ENCODE measurements at places on chromosomes 1 and 21. TPM values are rescaled to one million over a fixed set of nuclear protein-coding genes. Genes with fewer than 3 reads are reported as not detected.

AGO3 gene
- 25.3 TPM for total RNA-seq

PRR9 gene
- total RNA-seq, result not detected

UQCRHL gene
- total RNA-seq, result 2.5 TPM

TMEM269 gene
- total RNA-seq, result 0.15 TPM

MCL1 gene
- total RNA-seq, result 280 TPM

TLR5 gene
- total RNA-seq, result 0.48 TPM

DNA sequence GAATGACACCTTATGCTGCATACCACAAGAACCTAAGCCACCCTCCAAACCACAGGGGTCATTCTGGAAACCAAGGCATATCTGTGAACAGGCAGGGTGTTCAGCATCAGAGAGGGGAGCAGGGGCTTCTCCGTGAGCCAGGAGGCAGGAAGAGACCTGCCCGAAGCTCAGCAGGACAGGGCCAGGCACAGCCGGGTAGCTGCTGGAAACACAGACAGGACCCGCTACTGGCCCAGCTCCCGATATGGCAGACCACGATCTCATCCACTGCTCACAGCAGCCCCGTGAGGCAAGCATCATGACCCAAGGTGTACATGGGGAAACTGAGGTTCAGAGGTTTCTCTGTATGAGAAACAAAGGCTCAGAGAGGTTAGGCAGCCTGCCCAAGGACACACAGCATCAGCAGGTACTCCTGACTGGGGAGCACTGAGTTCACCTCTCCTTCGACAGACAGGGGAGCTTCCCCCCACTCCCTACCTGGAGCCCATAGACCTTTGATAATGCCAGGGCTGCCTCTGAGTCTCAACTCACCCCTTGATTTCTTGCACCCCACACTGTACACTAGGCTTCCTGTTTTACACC is 317.7 kb downstream of the MATN1 start:
- DNase-seq, result no peak
- H3K27me3 ChIP-seq, result peaks cover 10% of the 10 kb centered on the region
- no peaks in the 10 kb centered on the region for H3K4me1 ChIP-seq

DNA sequence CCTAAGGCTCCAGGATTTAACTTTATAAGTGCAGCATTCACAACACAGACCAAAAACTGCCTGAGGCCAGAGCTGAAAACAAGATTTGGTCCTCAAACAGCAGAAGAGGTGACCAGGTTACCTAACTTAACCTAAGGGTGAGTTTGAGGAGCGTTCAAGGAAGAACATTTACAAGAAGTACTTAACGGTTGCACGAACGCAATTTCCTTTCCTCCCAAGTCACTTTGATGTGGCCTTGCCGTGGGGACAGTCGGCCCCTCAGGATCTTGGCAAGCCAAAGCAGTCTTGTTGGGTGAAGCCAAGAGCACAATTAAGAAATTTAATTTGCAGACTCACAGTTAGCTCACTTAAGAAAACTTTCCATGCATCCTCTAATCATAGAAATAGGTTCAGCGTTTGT is 202.6 kb upstream of the COA6 start:
- DNase-seq, result peak; percentile 53
- H3K4me1 ChIP-seq, result peaks cover 14% of the 10 kb centered on the region
- peak overlapping the region; percentile 28 for H3K27ac ChIP-seq
- no peak overlapping the region for H3K4me3 ChIP-seq
- no peaks in the 10 kb centered on the region for H3K36me3 ChIP-seq

DNA sequence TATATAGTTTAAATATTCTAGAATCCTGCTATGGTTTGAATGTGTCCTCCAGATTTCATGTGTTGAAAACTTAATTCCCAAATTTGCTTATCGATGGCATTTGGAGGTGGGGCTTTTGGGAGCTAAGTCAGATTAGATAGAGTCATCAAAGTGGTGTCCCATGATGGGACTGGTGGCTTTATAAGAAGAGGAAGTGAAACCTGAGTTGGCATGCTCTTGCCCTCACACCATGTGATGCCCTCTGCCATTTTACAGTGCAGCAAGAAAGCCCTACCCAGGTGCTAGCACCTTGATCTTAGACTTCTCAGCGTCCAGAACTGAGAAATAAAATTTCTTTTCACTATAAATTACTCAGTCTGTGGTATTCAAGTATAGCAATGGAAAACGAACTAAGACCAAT is 111.3 kb downstream of the TGFB2 start:
- H3K4me3 ChIP-seq, result no peak overlapping the region
- H3K27me3 ChIP-seq, result no peaks in the 10 kb centered on the region
- no peaks in the 10 kb centered on the region for H3K4me1 ChIP-seq
- no peak overlapping the region for H3K27ac ChIP-seq
- no peaks in the 10 kb centered on the region for H3K36me3 ChIP-seq

- peaks cover 6% of the 10 kb centered on the region for H3K36me3 ChIP-seq
- H3K4me1 ChIP-seq, result peaks cover 16% of the 10 kb centered on the region
- H3K4me3 ChIP-seq, result no peak overlapping the region
These were observed 4.1 kb downstream of the CEP104 start for GRCh38 chr1:3852711-3853485.

DNA sequence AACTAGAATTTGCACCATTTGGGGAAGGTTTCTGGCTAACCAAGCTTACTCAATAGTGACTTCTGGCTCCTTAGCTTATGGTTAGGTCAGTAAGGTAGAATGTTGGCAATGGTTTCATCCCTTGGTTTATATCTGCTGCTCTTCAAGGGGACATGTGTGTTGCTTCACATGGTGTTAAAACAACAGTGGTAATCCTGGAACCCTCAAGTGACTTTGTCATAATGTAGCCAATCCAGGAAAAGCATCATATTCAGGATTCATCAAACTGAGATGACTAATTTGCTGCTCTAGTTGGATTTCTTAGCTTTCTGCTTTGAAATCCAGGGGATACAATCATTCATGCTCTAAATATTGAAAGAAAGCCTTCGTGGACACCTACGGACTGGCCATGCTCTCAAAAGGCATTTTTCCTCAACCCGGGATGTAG is 108.7 kb downstream of the RGL1 start:
- H3K4me3 ChIP-seq, result no peak overlapping the region
- H3K27me3 ChIP-seq, result no peaks in the 10 kb centered on the region
- H3K36me3 ChIP-seq, result peaks cover 3% of the 10 kb centered on the region
- no peak overlapping the region for H3K27ac ChIP-seq
- no peak for DNase-seq
- H3K4me1 ChIP-seq, result peaks cover 24% of the 10 kb centered on the region

GRCh38 chr1:232845406-232845955 is 40.3 kb downstream of the MAP10 start:
- DNase-seq, result no peak
- H3K4me1 ChIP-seq, result no peaks in the 10 kb centered on the region

DNA sequence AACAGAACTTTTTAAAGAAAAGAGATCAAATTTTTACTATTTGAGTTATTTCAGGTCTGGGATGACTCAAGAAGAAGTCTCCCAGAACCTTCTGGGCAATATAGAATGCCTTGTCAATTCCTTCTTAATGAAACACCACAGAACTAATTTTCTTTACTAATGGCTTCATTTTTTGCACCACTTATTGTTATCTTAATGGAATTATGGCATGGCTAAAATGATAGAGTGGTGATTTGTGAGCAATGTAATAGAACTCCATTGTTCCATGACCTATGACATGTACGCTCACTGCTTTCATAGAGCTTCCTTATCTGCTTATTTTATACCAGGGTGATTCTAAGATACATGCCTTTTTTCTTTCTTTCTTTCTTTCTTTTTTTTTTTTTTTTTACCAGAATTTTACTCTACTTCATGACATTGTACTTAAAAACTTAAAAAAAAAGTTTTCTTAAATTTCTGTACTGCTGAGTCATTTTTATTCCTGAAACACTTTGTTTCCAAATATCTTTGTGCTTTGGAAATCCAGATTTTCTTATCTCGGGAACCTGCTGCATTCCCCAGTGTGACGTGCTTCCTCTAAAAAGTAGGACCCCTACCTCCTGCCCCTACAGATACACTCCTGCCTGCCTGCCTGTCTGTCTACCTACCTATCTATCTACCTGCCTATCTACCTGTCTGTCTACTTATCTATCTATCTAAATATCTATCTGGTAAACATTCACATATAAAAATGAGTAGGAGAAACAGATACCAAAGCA is 284.9 kb downstream of the PBX1 start:
- H3K4me1 ChIP-seq, result no peaks in the 10 kb centered on the region
- H3K4me3 ChIP-seq, result no peak overlapping the region
- H3K27me3 ChIP-seq, result no peaks in the 10 kb centered on the region
- no peak overlapping the region for H3K27ac ChIP-seq
- no peaks in the 10 kb centered on the region for H3K36me3 ChIP-seq

GRCh38 chr1:204752688-204753040 is 67.1 kb upstream of the LRRN2 start:
- no peaks in the 10 kb centered on the region for H3K36me3 ChIP-seq

- no peak for DNase-seq
- H3K27me3 ChIP-seq, result no peaks in the 10 kb centered on the region
- no peak overlapping the region for H3K27ac ChIP-seq
- H3K36me3 ChIP-seq, result no peaks in the 10 kb centered on the region
These were observed 5.6 kb upstream of the PCBP3 start for GRCh38 chr21:45637883-45638282.

- H3K36me3 ChIP-seq, result no peaks in the 10 kb centered on the region
- no peak for DNase-seq
- no peak overlapping the region for H3K27ac ChIP-seq
- peaks cover 14% of the 10 kb centered on the region for H3K27me3 ChIP-seq
- H3K4me1 ChIP-seq, result peaks cover 7% of the 10 kb centered on the region
- no peak overlapping the region for H3K4me3 ChIP-seq
These were observed 2.3 kb upstream of the SLC2A5 start for GRCh38 chr1:9071554-9072235.

DNA sequence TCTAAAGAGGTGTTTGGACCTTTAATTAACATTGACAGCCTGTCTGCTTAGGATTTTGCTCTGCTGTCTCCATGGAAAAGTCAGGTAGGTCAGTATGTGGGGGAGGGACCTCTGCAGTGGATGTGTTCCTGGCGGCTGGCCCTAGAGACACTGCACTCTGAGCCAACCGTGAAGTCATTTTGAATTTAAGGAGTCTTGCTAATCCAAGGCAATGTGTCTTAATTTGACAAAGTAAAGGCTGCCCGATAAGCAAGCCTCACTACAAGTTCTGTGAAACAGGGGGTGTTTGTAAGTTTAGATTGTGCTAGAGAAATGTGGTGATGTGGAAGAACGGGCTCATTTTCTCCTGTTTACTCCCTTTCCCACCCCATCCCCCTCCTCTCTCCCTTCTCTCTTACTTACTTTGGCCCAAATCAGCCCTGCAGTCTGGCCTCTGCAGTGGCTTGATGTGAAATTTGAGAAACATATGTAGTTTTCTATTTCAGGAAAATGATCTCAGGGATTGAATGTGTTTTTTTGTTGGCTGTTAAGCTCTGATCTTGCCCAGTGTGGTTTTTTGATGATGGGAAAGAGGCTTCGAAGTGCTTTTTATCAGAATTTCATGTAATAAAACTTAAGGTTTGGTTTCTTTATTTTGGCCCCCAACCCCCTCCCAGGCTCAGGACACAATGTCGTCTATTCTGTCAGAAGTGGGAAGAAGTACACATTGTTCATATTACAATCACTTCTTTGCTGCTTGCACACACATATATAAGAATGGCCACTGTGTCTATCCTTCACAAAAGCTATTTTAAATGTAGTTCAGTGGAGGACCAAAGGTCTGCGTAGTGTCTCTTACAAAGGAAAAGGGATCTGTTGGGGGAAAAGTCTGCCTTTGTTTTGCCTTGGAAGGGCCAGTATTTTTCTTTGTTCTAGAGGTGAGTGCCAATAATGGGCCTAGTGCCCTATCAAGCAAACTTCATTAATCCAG is 96.6 kb downstream of the FGGY start:
- no peaks in the 10 kb centered on the region for H3K36me3 ChIP-seq
- DNase-seq, result no peak
- no peaks in the 10 kb centered on the region for H3K27me3 ChIP-seq
- H3K4me1 ChIP-seq, result peaks cover 2% of the 10 kb centered on the region

GRCh38 chr1:76948846-76949245 is 81.6 kb downstream of the ST6GALNAC5 start:
- H3K27me3 ChIP-seq, result no peaks in the 10 kb centered on the region
- H3K4me3 ChIP-seq, result no peak overlapping the region
- no peak for DNase-seq
- no peaks in the 10 kb centered on the region for H3K4me1 ChIP-seq
- no peak overlapping the region for H3K27ac ChIP-seq
- no peaks in the 10 kb centered on the region for H3K36me3 ChIP-seq

GRCh38 chr1:70334436-70334835 is 20.1 kb downstream of the ANKRD13C start:
- peaks cover 14% of the 10 kb centered on the region for H3K36me3 ChIP-seq
- no peaks in the 10 kb centered on the region for H3K27me3 ChIP-seq
- H3K27ac ChIP-seq, result no peak overlapping the region
- H3K4me3 ChIP-seq, result no peak overlapping the region

DNA sequence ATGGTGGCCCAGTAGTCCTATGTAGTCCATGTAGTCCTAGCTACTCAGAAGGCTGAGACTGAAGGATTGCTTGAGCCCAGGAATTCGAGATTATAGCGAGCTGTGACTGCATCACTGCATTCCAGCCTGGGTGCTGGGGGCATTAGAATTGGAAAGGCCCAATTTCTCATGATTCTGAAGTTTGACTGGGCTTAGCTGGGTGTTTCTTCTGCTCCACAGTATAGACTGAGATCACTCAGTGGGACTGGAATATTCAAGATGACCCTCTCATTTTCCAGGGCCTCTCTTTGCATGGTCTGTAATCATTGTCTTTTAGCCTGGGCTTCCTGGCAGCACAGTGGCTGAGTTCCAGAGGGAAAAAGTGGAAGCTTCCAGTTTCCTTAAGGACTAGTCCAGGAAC is 26.2 kb downstream of the MROH7 start:
- peaks cover 4% of the 10 kb centered on the region for H3K4me1 ChIP-seq
- no peaks in the 10 kb centered on the region for H3K36me3 ChIP-seq
- DNase-seq, result no peak
- H3K27ac ChIP-seq, result no peak overlapping the region

GRCh38 chr1:8848663-8849386 is 29.7 kb downstream of the ENO1 start:
- H3K36me3 ChIP-seq, result peaks cover 2% of the 10 kb centered on the region
- no peak overlapping the region for H3K4me3 ChIP-seq
- no peaks in the 10 kb centered on the region for H3K4me1 ChIP-seq
- peak; percentile 84 for DNase-seq

DNA sequence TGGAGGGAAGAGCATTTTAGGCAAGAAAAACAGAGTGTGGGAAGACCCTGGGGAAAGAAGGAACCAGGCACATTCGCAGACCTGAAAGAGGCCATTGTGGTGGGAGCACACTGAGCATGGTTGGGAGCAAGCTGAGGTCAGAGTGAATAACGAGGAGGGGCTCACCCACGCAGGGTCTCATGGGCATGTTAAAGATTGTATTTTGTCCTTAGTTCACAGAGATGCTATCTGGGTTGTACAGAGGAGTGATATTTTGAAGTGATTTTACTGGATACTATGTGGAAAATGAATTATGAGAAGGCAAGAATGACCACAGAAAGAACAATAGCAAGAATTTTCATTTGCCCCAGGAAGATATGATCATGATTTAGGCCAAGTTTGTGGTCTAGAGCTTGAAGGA is 578.3 kb upstream of the NR5A2 start:
- H3K27me3 ChIP-seq, result peaks cover 8% of the 10 kb centered on the region
- H3K4me3 ChIP-seq, result no peak overlapping the region
- DNase-seq, result no peak
- no peaks in the 10 kb centered on the region for H3K36me3 ChIP-seq

GRCh38 chr1:71908303-71908702 is 374.0 kb downstream of the NEGR1 start:
- no peaks in the 10 kb centered on the region for H3K4me1 ChIP-seq
- no peaks in the 10 kb centered on the region for H3K36me3 ChIP-seq
- no peak for DNase-seq

- H3K4me3 ChIP-seq, result peak overlapping the region; percentile 40
- H3K36me3 ChIP-seq, result no peaks in the 10 kb centered on the region
- H3K27ac ChIP-seq, result no peak overlapping the region
- H3K4me1 ChIP-seq, result peaks cover 12% of the 10 kb centered on the region
- no peak for DNase-seq
These were observed 836 bp upstream of the FBLIM1 start for GRCh38 chr1:15757575-15758342.

Data from activated CD4-positive, alpha-beta memory T cell treated with anti-CD3 and anti-CD28 coated beads for 36 hours (primary cell).